ENCODE measurements at places on chromosomes 11 and 22.

- DNase-seq = no peak
Observed at GRCh38 chr11:23778971-23779370, 717.9 kb upstream of the LUZP2 start.

- DNase-seq = no peak
Observed at GRCh38 chr11:11909727-11910126, 68.0 kb downstream of the USP47 start.

DNA sequence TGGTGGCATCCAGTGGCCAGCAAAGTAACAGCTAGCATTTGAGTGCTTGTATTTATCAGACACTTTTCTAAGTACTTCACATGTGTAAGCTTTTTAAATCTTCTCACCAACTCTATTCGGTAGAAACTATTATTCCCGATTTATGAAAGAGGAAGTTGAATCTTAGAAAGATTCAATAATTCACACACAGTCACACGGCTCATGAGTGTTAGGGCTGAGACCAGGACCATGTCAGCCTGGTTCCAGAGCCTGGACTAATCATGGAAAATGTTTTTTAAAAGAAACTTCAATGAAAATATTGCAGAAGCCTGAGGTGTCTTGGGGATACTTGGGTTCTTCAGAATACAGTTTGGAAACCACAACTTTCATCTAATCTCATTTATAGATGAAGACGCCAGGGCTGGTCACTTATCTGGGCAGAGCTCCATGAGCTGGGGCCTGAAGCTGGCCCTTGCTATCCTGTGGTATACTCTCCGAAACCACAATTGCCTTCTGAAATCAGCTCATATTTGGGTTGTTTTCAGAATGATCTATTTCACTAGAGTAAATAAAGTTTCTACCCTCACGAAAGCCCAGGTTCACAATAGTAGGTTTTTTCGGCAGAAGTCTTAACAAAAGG, 4.3 kb upstream of the CRTAM start:
- no peak for DNase-seq

DNA sequence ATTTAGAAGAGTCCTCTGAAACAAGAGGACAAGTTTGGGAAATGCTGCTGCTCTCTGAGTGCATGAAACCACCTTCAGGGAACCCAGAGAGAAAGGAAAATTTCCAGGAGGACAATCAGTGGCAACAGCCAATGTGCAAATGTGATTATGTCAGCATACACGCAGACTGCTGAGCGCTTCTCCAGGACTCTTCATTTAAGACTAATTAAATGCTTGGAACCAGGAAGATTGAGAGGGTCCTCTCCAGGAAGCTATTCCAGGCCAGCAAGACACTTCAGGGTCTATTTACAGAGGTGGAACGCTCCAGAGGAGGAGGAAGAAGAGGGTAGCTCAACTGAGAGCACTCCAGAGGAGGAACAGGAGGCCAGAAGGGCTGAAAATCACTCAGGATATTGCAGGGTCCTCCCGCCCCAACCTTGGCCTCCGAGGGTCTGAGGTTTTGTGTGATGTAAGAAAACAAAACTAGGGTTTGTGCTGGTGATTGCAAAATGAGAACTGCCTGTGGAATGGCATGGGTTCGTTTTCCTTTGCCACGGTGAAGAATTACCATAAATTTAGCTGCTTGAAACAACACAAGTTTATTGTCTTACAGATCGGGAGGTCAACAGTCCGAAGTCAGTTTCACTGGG, 14.1 kb upstream of the HTR3A start:
- DNase-seq = no peak

DNA sequence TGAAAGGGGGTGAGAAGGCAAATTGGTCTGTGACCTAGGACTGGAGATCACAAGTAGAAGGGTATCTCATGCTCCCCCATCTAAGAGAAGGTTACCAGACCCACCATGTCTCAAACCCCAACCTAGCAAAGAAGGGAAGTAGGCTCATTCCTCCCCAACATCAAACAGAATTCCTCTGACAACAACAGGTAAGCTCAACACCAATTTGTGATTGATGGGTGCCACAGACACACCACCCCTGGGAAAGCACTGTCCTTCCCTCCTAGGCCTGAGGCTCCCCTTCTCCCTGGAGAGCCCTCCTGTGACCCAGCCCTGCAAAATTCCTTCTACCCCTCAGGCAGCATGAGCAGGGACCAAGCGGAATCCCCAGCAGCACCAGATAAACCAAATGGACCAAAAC, 154.3 kb downstream of the BUD13 start:
- DNase-seq = no peak

DNA sequence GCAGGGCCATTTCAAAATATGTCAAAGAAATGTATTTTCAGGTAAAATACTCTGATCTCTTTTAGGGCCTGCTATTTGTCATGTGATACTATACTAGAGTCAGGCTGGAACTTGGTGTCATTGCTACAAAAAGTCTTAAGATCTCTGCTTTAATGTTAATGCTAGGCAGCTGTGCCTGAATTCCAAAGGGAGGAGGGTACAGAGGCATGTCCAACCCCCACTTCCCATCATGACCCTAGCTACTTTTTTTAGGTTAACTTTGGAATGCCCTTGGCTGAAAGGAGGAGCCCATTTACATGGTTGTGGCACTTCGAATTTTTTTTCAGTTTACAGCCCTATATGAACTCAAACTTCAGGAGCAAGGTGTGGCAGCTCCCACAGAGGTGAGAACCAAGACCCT, 58.1 kb downstream of the OSBP2 start:
- no peak for DNase-seq

DNA sequence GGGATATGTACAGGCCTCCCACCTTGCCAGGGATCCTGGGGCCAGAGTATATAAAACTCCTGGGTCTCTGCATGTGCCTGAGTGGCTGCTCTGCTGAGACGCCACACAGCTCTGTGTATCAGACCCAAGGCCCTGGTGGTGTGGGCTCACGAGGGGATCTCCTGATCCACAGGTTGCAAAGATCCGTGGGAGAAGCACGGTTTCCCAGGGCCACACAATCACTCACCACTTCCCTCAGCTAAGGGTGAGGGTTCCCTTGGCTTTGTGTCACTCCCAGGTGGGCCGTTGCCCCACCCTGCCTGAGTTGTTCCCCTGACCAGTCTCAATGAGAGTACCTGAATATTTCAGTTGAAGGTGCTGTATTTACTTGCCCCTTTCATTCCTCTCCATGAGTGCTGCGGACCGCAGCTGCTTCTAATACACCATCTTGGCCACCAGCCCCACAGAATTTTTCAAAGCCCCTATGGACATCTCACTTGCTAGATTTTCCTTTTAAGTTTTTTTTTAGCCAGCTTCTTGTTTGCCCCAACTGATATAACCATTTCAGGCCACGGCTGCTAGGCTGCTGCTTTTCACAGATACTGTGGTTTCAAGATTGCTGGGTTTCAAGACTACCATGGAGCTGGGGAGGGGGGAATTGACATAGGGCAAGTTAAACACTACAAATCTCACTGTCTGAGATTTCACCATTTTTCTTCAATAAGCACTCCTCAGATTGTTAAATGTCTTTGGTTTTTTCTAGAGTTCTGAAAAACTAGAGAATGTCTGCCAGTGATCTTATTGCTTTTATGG, 13.7 kb upstream of the DEPDC7 start:
- DNase-seq = no peak

GRCh38 chr11:44380009-44380313, 70.0 kb upstream of the ALX4 start:
- no peak for DNase-seq

- DNase-seq = no peak
Observed at GRCh38 chr11:44654057-44654456, 72.7 kb upstream of the TSPAN18 start.

GRCh38 chr11:93933230-93933629, 82.8 kb upstream of the VSTM5 start:
- DNase-seq = no peak

GRCh38 chr11:59614277-59615119, 1.1 kb downstream of the OSBP start:
- DNase-seq = peak; percentile 19

DNA sequence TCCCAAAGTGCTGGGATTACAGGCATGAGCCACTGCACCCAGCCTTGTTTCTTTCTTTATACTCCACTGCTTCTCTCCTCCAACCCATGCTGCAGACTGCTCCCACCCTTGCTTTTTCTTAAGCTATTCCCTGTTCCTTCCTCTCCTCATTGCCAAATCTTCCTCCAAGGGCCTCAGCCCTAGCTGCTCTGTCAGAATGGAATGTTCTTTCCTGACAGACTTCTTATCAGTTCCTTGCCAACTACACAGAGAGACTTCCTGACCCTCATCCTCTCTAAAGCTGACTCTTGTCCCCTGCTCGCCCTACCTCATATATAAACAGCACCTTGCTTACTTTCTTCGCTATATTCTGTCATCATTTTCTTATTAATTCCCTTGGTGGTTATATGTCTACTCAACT, 16.9 kb upstream of the PIK3C2A start:
- no peak for DNase-seq

All from right hindlimb (tissue), 1 donor.